ENCODE measurements at places on chromosomes 6 and 20.

DNA sequence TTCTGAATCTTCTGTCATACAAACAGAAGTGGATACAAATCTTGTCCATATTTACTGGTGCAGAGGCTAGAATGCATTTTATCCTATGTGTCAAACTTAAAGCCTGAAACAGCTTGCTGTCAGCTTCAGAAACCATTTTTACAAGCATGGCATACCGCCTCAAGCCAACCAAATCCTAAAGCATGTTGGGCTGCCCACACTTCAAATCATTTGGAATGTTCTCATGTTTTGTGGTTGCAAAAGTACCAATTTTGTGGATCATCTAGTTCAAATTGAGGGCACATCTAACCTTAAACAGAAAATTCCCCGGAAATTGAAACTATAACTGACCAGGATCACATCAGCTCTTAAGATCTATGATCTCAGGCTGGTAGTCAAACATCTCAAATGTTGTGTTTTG, 3.2 kb downstream of the GPR63 start:
- no peak for DNase-seq

GRCh38 chr6:100612094-100612493, 147.4 kb upstream of the SIM1 start:
- no peak for DNase-seq

- DNase-seq = no peak
Observed at GRCh38 chr6:14305624-14306023, 188.1 kb downstream of the CD83 start.

DNA sequence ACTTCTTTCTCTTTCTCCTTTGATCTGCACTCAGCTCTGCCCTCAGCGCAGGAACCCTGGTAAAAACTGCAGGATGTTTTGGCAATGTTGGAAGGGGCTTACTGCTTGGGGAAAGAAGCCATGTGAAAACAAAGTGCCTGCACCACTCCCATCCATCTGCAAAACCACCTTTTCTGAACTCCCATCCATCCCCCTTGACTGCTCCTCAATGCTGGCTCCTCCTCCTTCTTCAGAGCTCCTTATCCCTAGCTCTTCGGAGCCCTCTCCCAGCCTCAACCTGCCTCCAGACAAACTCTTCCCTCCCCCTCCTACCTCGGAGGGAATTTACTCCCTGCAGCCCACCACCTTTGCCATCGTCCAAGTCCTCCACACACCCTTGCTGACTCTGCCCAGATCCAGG, 4.2 kb upstream of the ZBTB12 start:
- no peak for DNase-seq

DNA sequence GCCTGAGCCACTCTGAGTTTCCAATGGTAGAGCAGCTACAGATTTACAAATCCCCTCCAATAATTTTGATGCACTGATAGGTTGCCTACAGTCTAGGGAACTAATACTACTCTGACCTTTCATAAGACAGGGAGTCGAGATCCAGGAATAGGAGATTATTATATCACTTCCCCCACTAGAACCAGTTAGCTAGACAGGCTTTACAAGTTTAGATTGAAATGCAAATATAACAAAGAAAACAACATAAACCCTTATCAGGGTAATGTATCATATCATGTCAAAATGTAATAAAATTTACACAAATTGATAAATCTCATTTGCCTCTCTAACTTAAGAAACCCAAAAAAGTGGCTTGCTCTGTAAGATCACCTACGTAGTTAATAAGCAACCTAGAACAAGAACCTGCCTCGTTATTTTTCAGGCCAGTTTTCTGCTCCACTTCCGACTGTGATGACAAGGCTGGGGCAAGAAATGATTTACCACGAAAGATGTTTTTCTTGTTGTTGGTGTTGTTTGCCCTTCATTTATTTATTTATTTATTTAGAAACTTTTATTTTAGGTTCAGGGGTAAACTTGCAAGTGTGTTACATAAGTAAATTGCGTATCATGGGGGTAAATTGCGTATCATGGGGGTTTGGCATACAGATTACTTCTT, 504.2 kb upstream of the ID4 start:
- no peak for DNase-seq

DNA sequence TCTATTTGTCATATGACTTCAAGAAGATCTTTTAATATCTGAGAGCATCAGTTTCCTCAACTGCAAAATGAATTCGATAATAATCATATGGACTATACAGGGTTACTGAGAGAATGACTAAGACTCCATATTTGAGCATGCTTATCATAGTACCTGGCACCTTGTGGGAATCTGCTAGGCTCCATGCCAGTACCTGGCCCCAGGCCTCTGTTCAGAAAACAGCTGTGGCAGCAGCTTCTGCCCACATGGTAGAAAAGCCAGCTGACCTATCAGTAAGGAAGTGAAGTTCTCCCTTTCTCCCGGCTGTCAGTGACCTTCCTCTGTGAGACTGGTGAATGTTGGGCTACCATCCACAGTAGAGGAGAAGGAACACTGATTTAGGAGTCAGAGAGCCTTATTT, 574.9 kb upstream of the CHD6 start:
- no peak for DNase-seq

DNA sequence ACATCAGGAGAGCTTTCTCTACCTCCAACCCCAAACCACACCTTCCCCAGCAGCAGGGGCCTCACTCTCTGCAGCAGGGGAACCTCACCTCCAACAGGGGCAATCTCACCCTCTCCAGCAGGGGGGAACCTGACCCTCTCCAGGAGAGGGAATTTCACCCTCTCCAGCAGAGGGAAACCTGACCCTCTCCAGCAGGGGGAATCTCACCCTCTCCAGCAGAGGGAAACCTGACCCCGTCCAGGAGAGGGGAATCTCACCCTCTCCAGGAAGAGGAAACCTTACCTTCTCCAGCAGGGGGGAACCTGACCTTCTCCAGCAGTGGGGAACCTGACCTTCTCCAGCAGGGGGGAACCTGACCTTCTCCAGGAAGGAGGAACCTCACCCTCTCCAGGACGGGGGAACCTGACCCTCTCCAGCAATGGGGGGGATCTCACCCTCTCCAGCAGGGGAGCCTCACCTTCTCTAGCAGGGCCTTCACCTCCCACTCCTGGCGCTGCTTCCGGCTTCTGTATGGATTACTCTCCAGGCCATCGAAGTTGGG, 3.1 kb downstream of the B3GALT4 start:
- peak; percentile 83 for DNase-seq

GRCh38 chr6:98136333-98136732, 698.0 kb upstream of the POU3F2 start:
- no peak for DNase-seq

DNA sequence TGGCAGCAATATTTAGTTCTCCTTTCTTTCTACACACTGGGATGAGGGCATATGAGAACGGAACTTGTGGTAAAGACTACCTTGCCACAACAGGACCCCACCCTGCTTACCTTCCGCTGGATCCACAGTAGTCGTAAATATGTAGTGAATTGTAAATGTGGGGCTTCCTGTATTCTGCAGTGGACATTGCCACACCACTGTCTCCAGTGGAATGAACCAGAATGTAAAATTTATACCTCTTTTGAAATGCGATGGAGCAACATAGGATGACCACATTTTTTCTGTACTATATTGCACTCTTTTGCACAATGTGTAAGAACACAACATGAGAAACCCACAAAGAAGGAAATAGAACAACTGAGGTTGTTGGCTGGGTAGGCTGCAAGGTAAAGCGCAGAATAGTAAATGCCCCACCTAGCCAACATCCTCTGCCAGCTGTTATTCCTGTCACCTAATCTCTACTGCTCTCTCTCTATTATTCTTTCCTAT, 16.1 kb upstream of the RIPOR2 start:
- no peak for DNase-seq

GRCh38 chr20:58069796-58070663, 158.4 kb downstream of the ANKRD60 start:
- DNase-seq = no peak

DNA sequence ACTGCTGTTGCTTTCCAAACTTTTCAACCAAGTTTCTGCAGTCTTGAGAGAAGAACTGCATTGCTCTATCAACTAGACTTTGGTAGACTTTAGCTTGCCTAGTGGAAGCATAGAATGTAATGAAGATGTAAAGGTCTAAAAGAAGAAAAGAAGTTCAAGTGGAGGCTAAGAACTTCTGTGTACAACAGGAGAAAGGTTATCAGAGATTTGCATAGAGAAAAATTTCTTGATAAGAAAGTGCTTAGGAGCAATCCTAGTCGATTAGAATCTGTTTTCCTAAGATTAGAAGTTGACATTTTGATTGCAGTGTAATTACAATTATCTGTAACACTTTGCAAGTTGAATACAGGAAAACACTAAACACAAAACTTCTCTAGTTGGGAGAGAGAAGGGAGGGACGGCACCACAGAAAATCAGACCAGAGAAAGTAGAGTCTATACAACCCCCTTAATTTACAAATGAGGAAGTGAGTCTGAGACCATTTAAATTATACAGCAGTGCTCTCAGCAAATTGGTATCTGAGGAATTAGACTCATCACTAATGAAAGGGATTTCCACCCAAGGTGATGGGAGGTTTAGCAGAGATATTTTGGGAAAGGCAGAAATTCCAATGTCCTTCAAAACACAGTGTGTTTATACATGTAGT, 194.3 kb upstream of the MARCKS start:
- no peak for DNase-seq

- DNase-seq = no peak
Observed at GRCh38 chr6:79149884-79150283, 71.8 kb upstream of the PHIP start.

GRCh38 chr6:10800810-10801209, 37.5 kb downstream of the MAK start:
- no peak for DNase-seq

DNA sequence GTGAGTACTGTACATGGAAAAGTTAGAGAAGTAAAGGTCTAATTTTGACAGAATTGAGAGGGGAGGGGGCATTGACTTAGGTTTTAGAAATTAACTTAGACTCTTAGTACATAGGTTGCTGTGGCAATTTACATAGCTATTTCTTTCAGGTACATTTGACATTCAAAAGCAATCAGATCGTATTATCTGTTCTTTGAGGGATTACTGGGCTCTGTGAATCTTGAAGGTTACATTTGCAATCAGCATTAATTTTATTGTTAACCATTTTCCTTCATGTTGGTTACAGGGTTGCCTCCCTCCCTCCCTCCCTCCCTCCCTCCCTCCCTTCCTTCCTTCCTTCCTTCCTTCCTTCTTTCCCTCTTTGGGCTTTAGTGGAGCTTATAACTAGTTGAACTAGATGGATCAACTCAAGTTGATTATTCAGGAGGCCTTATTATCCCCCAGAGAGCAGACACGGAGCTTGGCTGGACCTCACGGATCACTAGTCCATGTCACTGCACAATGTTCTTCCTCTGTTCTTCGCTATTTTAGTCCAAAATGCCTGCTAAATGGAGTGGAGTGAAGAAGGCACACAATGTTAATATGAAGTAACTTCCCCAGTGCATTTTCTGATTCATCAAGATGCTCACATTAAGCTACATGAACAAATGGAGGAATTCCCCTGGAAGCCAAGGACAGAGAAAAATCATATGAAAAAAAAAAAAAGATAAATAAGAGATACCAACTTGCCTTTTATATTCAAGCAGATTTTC, 87.8 kb downstream of the PLCB4 start:
- DNase-seq = no peak

DNA sequence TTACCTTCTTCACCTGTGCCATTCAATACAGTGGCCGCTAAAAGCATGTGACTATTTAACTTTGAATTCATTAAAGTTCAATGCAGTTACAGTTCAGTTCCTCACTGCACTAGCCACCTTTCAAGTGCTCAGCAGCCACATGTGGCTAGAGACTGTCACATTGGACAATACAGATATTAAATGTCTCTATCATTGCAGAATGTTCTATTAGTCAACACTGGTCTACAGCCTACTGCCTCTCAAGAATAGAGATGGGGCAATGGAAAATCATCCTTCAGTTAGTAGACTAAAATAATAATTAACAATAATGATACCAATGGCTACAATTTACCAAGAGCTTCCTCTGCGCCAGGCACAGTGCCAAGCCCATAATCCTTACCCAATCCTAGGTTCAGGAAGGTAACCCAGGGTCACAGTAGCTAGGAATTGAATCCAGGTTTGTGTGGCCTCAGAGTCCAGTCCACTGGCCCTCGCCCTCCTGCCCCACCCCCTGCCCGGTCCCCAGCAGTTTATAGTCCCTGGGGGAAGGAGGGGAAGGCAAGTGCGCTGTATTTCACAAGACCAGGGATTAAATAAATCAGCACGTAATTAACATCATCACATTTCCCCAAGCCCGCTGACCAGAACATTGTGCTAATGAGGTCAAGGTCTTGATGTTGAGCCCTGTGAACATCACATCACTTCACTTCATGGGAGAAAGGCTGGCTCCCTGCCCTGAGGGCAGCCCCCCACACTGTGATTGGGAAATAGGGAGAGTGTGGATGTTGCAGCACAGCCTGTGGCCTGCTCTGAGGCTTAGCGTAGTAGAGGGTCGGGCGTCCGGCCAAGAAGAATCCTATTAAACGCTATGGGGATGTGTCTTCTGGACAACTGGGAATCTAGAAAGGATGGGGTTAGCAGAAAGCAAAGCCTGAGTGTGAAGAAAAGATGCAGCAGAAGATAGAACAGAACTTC, 147.2 kb downstream of the VEGFA start:
- DNase-seq = peak; percentile 23

- no peak for DNase-seq
Observed at GRCh38 chr6:27478141-27478705, 5.3 kb upstream of the ZNF184 start.

- DNase-seq = no peak
Observed at GRCh38 chr6:26609463-26609862, 12.7 kb downstream of the ABT1 start.

- no peak for DNase-seq
Observed at GRCh38 chr20:17513939-17514338, 17.2 kb downstream of the BFSP1 start.

DNA sequence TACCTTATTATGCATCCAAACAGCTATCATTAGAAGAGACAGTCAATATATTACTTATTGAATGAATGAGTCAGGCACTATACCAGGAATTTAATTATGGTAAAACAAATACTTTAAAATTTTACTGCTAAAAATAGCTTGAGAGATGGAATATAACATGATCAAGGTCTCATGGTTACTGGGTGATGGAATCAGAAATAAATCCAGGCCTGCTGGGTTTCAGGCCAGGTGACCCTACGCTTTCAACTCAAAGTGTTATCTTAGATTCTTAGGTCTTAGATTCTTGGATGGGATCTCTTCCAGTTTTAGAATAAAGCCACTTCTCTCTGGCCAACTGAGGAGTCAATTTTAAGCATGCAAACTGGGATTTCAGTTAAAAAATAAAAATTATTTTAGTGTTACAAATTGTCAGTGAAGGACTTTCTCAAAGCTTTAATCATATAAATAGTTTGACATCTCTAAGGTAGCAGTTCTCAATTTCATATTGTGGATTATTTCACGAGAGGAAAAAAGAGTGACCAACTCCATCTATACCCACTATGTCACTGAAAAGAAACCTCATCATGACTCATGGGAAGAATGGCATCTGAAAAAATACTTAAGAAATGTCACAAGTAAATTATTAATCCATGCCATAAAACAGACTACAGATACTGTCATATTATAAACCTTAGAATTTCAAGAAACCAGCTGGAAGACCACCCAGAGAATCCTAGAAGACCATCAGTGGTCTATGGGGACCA, 283.4 kb upstream of the RUNX2 start:
- no peak for DNase-seq

- no peak for DNase-seq
Observed at GRCh38 chr6:18324706-18325042, 60.3 kb upstream of the DEK start.

GRCh38 chr6:120671519-120671918, 662.8 kb downstream of the TBC1D32 start:
- DNase-seq = no peak

Data from NCI-H2029 (cell line).